ENCODE measurements at places on chromosomes 7 and 10.

- DNase-seq = no peak
These were observed 298.4 kb downstream of the XPNPEP1 start for GRCh38 chr10:109624939-109625338.

DNA sequence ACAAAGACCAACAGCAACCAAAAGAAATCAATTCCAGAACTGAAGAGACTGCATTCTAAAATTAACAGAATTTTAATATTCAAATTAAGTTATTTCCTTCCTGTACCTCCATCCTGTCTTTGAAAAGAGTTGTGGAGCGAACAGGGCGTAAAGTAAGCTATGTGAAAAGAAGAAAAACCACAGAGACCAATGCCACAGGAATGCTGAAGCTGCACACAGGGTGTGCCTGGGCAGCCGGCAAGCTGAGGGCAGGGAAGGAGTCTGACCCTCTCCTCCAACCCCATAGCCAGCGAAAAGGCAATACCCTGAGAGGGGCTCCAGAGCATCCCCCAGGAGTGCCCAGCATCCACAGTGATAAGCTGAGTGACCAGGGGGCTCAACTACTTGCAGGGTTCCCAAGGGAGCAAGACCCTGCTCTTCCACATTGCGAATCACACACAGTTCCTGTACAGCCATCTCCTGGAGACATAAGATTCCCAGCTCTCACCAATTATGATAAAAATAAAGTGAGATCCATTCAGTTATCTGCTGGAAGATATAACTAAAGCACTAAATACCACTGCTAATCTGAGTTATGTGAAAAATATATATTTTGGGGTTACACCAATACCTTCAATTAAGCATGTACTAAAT is 93.8 kb downstream of the PARD3 start:
- DNase-seq = peak; percentile 86

- DNase-seq = no peak
These were observed 75.1 kb upstream of the SP4 start for GRCh38 chr7:21352540-21353387.

- DNase-seq = no peak
These were observed 226.0 kb upstream of the NFE2L3 start for GRCh38 chr7:25926009-25926408.

DNA sequence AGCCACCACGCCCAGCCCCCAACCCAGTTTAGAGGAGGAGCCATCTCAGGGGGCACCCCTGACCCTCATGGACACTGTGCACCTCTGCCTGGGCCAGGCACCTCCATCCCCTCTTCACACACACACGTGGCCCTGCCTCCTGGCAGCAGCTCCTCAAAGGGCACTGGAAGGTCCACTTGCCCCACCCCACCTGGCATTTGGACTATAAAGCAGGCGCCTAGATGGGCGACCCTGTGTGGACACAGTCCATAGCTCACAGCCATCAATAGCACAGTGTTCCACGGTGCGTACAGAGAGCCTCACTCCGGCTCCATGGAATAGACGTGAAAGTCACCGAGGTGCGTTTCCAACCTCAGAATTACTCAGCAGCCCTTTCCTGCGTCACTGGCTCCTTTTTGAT is 41.0 kb downstream of the FKBP6 start:
- DNase-seq = no peak
